ENCODE measurements at places on chromosomes 16 and 17. TPM values are rescaled to one million over a fixed set of nuclear protein-coding genes. Genes with fewer than 3 reads are reported as not detected.

Gene CAVIN1
- 1,287 TPM for total RNA-seq

Gene DOC2B
- 1.6 TPM for total RNA-seq

Gene RAB37
- total RNA-seq: 0.67 TPM

Gene HOXB1
- not detected for total RNA-seq

Gene CCL7
- total RNA-seq: not detected

Gene TRAF7
- total RNA-seq: 117 TPM

Gene TMEM98
- total RNA-seq: 54.7 TPM

Gene CCDC200
- total RNA-seq: not detected

Gene KRTAP16-1
- total RNA-seq: not detected

Gene LGALS9
- 49.0 TPM for total RNA-seq

Gene HBA1
- total RNA-seq: not detected

Gene HOXB2
- 2.9 TPM for total RNA-seq

Gene DNASE1L2
- 0.65 TPM for total RNA-seq

Gene KRTAP1-1
- not detected for total RNA-seq

Gene SLFN13
- 2.3 TPM for total RNA-seq

Gene ESRP2
- 0.29 TPM for total RNA-seq

Data from vein endothelial cell (primary cell).